ENCODE measurements at places on chromosomes 16 and 17.

GRCh38 chr17:49862781-49863331 lies 15.0 kb upstream of the TAC4 start:
- no peak for DNase-seq

- DNase-seq, result no peak
Observed at GRCh38 chr17:13885953-13886889, 183.1 kb upstream of the COX10 start.

DNA sequence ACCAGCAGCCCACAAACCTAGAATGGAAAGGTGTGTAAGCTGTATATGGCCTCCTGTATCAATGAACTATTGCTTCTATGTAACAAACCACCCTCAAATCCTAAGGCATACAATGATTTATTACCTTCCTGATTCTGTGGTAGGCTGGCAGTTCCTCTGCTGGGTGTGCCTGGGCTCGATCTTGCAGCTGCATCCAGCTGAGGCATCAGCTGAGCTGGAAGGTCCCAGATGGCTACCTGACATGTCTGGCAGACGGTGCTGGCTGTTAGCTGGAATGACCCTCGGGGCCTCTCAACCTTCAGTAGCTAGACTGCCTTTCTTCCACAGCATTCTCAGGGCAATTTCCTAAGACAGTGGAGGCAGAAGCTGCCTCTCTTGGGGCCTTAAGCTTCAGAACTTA lies 152.7 kb downstream of the RAB11FIP4 start:
- DNase-seq, result no peak

GRCh38 chr17:10059684-10060211 lies 138.7 kb downstream of the GAS7 start:
- DNase-seq, result no peak

DNA sequence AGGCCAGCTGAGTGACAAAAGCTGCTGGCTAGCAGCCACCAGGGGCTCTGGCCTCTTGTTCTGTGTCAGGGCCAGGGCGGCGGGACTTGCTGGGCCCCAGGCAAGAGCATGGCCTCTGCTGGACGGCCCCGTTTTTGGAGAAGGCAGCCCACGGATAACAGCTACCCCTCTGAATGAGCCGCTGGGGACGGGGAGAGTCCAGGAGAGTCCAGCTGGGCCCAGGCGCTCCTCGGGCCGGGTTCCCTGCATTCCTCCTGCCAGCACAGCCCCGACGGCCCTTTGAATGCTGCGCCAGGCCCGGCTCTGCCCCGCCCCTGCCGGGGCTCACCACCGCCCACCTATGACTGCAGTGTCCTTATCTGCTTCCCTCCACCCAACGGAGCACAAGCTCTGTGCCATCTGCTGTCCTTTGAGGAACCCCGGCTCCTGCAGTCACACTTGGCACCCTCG lies 33.4 kb downstream of the SLC7A5 start:
- no peak for DNase-seq

DNA sequence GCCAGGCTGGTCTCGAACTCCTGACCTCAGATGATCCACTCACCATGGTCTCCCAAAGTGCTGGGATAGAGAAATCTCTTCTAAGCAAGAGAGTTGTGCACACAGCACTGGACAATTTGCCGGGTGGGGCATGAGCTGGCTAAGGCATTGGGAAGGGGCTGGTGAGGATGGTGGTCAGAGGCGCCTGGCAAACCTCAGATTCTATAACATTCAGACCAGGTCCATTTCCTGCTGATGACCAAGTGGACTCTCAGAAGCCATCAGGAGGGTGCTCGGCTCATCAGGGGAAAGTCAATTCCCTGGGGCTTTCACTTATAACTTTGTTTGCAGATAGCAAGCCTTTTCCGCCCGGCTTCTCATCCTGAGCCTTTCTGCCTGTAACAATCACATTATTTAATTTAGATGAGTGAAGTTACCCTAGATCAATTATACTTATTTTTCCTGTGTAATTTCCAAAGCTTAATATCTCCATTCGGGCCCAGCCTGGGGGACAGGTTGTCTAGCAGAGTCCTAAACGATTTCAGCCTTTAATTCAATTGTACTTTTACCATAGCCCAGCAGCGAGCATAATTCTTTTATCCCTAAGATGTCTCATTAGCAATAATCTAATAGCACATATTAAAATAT lies 15.0 kb upstream of the SLC6A2 start:
- no peak for DNase-seq

- no peak for DNase-seq
Observed at GRCh38 chr17:70750983-70751382, 581.7 kb downstream of the KCNJ2 start.

- DNase-seq, result no peak
Observed at GRCh38 chr17:50101346-50102163, 6.4 kb downstream of the PDK2 start.

- DNase-seq, result no peak
Observed at GRCh38 chr16:24146518-24146917, 109.6 kb upstream of the CACNG3 start.

DNA sequence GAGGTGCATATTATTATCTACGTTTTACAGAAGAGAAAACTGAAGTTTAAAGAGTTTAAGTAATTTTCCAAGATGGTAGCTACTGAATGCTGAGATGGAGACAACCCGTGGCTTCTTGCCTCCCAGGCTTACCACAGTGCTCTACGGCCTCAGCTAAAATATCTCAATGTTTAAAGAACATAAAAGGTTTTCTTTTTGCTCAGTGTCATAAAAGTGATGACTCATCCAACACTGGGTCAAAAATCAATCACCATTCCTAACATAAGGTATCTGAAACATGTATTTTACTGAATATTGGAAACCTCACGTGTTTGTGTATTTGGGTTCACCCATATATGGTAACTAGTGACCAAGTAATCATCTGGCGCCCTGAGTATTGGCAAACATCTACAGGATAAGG lies 18.4 kb downstream of the ABCA9 start:
- DNase-seq, result no peak

DNA sequence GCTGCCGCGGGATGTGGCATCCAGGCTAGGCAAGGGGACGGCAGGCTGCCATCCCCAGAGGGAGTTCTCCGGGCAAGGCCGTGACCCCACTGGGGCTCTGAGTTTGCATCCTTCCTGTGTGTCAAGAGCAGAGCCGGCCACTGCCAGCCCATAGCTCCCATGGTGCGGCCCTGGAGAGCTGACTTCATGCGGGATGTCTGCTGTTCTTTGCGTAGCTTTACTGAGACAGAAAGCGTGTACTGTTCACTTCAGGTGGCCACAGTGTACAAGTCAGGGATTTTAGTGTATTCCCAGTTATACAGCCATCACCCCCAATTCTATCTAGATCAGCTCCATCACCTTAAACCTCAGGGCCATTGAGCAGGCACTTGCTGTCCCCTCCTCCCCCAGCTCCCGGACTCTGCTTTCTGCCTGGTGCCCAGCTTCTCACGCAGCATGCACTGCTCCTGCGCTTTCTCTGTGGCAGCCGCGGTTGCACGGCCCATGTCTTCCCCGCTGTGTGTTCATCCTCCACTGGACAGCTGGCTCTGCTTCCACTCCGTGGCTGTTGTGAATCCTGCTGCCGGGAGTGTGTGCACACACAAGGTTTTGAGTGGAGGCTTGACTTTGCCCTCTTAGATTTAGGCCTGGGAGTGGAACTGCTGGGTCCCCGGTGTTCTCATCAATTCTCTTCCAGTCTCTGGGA lies 71.2 kb downstream of the KLHDC4 start:
- DNase-seq, result no peak

GRCh38 chr17:66555605-66556004 lies 253.2 kb downstream of the PRKCA start:
- no peak for DNase-seq

GRCh38 chr17:53724726-53725125 lies 98.0 kb upstream of the KIF2B start:
- no peak for DNase-seq

- DNase-seq, result no peak
Observed at GRCh38 chr17:57911834-57912673, 43.2 kb downstream of the CUEDC1 start.

- no peak for DNase-seq
Observed at GRCh38 chr16:4548124-4548523, 8.0 kb upstream of the C16orf96 start.

- peak; percentile 24 for DNase-seq
Observed at GRCh38 chr17:39239640-39240314, 14.0 kb upstream of the STAC2 start.

DNA sequence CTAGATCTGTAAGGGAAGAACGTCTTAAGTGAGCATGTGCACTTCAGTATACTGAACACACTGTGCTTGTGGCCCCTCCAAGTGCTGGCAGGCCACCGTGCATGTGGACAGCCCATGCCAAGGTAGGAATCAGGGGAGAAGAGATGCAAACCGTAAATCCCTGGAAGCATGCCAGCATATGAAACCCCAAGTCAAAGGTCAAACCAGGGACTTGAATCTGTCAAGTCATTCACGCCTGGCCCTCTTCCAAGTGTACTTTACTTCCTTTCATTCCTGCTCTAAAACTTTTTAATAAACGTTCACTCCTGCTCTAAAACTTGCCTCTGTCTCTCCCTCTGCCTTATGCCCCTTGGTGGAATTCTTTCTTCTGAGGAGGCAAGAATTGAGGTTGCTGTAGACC lies 2.8 kb upstream of the ATXN2L start:
- no peak for DNase-seq

GRCh38 chr16:73523209-73523608 lies 475.3 kb upstream of the ZFHX3 start:
- DNase-seq, result no peak

GRCh38 chr17:73533781-73534180 lies 110.5 kb downstream of the SDK2 start:
- no peak for DNase-seq

GRCh38 chr17:74190154-74190553 lies 13.3 kb upstream of the RPL38 start:
- no peak for DNase-seq

DNA sequence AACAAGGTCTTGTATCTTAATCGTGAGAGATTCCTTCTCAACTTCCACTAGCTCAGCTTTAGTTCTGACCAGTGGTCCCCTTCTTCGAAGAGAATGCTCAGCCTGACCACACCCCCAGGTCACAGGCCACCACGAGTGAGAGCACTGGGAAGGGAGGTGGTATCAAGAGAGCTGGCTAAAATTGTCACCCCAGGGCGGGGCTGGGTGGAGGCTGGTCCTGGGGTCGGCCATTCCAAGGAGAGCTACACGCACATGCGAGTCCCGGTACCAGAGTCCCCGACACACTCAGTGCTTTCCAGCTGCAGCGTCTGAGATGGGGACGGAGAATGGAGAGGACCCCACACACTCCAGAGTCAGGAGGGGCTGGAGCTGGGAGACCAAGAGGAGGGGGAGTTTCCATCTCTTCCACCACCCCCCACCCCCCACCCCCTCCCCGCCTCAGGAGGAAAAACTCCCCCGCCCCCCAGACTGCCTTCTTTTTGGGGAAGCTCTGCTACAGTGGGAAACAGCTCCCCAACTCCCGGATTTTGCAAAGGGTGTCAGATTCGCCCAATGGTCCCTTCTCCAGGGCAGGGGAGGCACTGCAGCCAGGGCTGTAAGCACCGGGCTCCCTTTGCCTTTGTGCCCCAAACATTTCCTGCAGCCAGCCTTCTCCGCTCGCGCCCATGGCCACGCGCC lies 1.6 kb downstream of the C1QL1 start:
- DNase-seq, result no peak

DNA sequence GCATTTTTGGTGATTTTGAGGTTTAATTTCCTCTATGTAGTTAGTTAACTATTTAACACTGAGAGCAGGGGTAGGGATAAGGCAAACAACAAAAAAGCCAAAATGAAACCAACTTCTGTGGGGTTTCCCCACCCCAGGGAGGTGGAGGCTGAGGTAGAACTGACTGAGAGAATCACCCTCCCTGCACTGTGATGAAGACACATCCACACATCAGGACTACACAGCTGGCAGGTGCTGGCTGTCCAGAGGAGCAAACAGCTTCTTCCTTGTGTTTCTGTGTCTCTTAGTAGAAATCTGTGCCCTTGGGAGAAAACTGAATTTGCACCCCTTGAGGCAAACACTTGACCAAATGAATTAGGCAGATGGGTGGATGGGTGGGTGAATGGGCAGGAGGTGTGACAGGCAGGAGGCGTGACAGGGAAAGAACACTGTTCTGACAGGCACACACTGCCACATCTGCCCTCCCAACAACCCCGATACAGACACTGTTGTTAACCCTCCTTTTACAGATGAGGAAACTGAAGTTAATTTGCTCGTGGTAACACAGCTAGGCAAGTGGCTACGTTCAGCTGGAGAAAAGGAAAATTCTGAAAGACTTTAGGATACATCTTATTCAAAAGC lies 62.9 kb upstream of the AMZ2 start:
- DNase-seq, result no peak

GRCh38 chr16:81266680-81267095 lies 28.2 kb downstream of the BCO1 start:
- DNase-seq, result no peak

DNA sequence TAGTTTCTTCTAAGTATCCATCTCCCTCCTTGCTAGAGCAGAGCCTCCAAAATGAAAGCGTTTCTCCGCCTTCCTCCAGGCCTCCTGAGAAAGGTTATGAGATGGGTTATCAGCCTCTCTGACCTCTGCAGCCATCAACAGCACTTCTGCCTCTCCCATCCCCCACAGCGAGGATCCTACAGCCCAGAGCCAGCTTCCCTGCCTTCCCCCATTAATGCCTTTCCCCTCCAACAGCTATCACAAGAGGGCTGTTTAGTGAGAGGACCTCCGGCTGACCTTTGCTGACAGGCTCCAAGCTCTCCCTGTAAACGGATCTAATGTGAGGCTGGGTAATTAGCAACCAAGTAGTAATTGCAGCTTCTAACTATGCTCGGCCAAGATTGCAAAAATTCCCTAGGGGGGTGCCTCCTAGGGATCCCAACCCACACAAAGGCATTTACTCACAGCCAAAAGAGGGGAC lies 55.8 kb downstream of the ZFHX3 start:
- DNase-seq, result no peak

DNA sequence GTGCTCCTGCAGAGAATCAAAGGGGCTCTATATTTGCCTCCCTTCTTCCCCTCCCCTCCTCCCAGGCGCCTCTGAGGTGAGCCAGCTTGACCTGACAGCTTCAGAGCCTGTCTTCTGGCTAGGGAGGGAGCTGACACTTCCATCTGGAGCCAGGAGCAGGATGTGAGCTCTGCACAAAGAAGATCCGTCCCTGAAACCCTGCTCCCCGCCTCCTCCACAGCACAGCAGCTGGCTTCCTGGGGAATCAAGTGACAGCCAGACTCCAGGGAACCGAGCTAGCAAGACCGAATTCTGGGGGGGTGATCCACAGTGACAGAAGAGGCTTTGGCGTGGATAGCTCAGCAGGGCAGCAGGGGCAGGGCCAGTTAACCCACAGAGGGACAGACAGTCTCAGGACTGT lies 37.2 kb downstream of the CCDC182 start:
- DNase-seq, result no peak

DNA sequence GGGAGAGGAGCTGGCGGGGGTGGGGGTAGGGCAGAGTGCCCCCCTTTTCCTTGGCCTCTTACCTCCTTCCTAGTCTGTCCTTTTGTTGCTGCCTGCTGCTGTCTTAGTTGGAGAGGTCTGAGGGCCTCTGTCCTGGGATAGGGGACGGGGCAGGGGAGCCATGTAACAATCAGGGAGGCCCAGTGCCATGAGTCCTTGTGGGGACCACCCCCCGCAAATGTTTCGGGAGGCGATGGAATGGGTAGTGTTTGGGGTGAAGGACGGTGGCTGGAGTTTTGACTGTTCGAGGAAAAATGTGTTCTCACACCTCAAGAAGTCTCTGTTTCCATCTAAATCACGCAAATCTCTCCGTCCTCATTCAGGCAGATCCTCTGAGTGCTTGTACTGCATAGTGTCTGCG lies 99.0 kb downstream of the OR1D5 start:
- DNase-seq, result no peak

GRCh38 chr17:62703776-62704380 lies 76.4 kb downstream of the MRC2 start:
- peak; percentile 32 for DNase-seq

GRCh38 chr17:78878871-78879527 lies 24.0 kb downstream of the CEP295NL start:
- no peak for DNase-seq

Measured in stimulated activated CD4-positive, alpha-beta T cell treated with anti-CD3 and anti-CD28 coated beads, Interleukin-1b, Interleukin-23, amount 100 ng/mL, for 1 hour (primary cell).